Sigmoid colon (tissue), 7 donors: ENCODE measurements at places on chromosomes 11 and 22.

DNA sequence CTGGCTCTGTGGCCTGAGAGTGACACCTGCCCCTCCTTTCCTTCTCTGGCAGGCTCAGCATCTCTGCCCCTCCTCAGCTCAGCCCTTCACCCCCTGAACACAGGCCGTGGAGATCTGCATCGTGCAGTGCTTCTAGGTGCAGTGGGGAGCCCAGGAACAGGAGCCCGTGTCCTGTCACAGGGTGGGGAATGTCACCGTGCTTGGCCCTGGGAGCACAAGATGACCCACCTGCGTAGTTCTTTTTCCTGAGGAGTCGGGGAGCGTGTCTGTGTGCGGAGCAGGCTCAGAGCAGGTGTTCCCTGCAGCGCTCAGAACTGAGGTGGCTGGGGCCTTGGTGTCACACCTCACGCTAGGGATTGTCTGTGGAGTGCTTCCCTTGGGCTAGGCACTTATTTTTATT is 10.6 kb downstream of the TBC1D22A start:
- no peak for DNase-seq
- H3K36me3 ChIP-seq, result no peaks in the 10 kb centered on the region
- H3K27me3 ChIP-seq, result no peaks in the 10 kb centered on the region
- H3K4me1 ChIP-seq, result peaks cover 29% of the 10 kb centered on the region

DNA sequence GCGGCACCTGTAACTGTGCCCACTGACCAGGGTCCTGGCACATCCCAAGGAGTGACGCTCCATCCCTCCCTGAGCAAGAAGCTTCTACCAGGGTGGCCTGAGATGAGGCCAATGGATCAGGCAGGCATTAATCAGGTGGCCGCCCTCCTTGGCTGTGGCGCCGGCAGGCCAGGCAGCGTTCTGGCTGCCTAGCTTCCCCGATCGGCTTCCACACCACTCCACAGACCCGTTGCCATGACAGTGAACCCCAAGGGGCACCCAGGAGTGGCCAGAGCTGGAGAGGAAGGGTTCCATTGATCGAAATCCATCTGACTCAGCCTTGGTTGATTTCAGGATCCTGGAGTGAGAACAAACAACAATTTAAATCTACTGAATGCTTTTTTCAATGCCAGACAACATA is 20.5 kb downstream of the LRRC55 start:
- H3K27me3 ChIP-seq, result no peaks in the 10 kb centered on the region
- no peak overlapping the region for H3K27ac ChIP-seq
- H3K4me3 ChIP-seq, result no peak overlapping the region
- no peaks in the 10 kb centered on the region for H3K36me3 ChIP-seq
- DNase-seq, result no peak

DNA sequence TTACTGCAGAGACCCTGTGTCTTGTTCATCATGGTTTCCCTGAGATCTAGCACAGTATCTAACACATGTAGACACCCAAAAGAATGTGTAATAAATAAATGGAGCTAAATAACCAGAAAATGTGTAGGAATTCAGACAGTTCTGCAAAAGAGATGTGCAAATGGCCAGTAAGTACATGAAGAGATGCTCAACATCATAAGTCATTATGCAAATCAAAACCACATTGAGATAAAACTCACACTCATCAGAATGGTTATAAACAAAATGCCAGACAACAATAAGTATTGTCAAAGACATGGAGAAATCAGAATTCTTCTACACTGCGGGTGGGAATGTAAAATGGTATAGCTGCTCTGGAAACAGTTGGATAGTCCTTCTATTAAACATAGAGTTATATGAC is 88.5 kb downstream of the RBFOX2 start:
- no peak for DNase-seq
- H3K27me3 ChIP-seq, result no peaks in the 10 kb centered on the region
- no peaks in the 10 kb centered on the region for H3K36me3 ChIP-seq
- H3K4me1 ChIP-seq, result no peaks in the 10 kb centered on the region
- H3K4me3 ChIP-seq, result no peak overlapping the region

DNA sequence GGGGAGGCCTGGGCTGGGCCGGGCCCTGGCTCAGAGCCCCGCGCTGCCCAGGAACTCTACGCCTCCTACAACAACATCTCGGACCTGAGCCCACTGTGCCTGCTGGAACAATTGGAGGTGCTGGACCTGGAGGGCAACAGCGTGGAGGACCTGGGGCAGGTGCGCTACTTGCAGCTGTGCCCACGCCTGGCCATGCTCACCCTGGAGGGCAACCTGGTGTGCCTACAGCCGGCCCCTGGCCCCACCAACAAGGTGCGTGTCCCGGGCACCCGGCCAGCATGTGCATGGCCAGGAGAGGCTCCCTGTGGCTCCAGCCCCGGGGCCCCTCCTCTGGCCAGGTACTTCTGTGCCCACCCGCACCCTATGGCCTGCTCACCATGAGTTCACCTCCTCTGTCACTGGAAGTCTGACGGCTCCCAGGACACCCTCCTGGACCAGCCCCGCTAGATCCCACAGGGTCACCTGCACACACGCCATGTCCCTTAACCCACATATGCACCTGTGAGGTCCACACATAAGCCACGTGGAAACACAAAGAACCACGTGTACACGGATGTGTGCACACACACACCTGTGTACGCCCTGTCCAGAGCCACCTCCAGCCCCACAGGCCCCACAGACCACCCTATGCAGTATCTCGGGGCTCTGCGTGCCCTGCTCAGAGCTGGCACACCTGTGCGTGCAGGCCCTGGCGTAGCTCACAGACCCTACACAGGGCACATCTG is 10.4 kb downstream of the LMNTD2 start:
- no peak overlapping the region for H3K27ac ChIP-seq
- H3K4me3 ChIP-seq, result no peak overlapping the region
- no peaks in the 10 kb centered on the region for H3K36me3 ChIP-seq
- DNase-seq, result no peak
- H3K4me1 ChIP-seq, result no peaks in the 10 kb centered on the region

GRCh38 chr11:19162951-19163505 is 38.8 kb downstream of the CSRP3 start:
- H3K4me3 ChIP-seq, result no peak overlapping the region
- no peak for DNase-seq
- no peak overlapping the region for H3K27ac ChIP-seq
- peaks cover 3% of the 10 kb centered on the region for H3K4me1 ChIP-seq

DNA sequence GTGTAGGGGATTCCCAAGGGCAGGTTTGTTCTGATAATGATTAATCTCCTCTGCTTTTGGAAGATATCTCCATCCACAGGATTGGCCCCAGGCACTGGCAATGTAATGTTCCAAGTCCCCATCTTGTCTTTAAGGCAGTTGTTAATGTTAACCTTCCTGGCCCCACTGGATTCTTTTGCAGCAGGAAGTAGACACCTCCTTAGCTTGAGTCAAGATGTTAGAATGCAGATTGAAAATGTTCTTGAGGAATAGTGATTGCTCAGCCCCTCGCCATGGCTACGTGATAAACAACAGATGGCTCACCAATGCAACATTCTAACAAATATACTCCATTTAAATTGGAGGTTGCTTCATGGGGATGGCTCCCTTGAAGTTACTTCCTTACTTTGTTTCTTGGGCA is 7.3 kb downstream of the HEPHL1 start:
- no peaks in the 10 kb centered on the region for H3K4me1 ChIP-seq
- no peaks in the 10 kb centered on the region for H3K27me3 ChIP-seq
- no peak overlapping the region for H3K27ac ChIP-seq
- DNase-seq, result no peak
- H3K4me3 ChIP-seq, result no peak overlapping the region

DNA sequence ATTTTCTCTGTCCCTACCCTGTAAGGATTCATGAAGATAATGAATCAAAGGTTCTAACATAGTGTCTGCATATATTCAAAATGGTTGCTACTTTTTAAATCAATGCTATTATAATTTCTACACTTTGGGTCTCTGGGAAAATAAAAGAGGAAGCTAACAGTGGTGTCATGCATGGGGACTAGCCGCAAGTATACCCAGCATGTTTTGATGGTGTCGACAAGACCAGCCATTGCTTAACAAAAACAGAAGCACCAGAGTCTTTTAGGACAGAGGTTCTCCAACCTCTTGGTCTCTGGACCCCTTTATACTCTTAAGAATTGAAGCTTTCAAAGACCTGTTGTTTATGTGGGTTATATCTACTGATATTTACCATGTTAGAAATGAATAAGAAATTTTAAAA is 37.8 kb downstream of the RNF141 start:
- H3K36me3 ChIP-seq, result peaks cover 10% of the 10 kb centered on the region
- H3K4me3 ChIP-seq, result no peak overlapping the region
- H3K4me1 ChIP-seq, result no peaks in the 10 kb centered on the region
- H3K27me3 ChIP-seq, result no peaks in the 10 kb centered on the region
- H3K27ac ChIP-seq, result no peak overlapping the region
- peak; percentile 22 for DNase-seq

- peaks cover 6% of the 10 kb centered on the region for H3K36me3 ChIP-seq
- H3K4me1 ChIP-seq, result no peaks in the 10 kb centered on the region
- no peak for DNase-seq
- H3K4me3 ChIP-seq, result no peak overlapping the region
- H3K27me3 ChIP-seq, result no peaks in the 10 kb centered on the region
- H3K27ac ChIP-seq, result no peak overlapping the region
Measured at GRCh38 chr11:17141156-17141555, 63.7 kb upstream of the RPS13 start.

GRCh38 chr22:30821863-30822215 is 127.2 kb downstream of the OSBP2 start:
- H3K4me3 ChIP-seq, result peak overlapping the region; percentile 42
- peaks cover 12% of the 10 kb centered on the region for H3K4me1 ChIP-seq
- H3K27ac ChIP-seq, result no peak overlapping the region
- no peaks in the 10 kb centered on the region for H3K36me3 ChIP-seq

DNA sequence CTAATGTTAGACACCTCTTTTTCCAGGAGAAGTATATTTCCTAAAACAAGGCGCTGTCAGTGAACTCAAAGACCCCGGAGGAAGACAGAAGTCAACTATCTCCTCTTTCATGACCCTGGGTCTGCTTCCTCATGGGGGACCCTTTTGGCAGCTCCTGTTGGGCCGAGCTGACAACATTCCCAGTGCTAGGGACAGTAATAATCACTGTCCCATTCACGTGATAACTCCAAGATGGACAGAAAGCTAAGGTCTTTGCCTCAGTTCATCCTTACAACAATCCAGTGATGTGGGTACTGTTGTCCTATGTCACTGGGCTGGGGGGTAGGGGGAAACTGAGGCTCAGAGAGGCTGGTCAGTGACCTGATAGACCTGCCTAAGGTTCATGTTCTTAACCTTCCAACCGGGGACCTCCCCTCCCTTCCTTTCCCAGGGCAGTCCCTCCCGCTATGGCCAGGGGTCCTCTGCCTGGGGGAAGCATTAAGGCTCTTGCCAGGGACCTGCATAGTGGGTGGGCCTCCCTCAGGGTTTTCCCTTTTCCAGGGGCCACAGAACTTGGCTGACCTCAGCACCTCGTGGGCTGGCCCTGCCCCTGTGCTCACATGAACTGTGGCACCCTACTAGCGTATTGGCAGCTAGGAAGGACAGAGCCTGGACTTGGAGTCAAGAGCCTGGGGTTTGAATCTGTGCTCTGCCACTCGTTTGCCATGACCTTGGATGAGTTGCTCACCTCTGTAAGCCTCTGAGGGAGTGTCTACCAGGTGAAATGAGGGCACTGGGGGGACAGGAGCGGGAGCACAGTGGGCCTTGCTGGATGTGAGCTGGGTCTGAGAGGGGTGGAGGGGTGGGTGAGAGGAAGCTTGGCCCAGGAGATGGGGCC is 53.6 kb downstream of the LRRC32 start:
- peaks cover 15% of the 10 kb centered on the region for H3K4me1 ChIP-seq
- H3K27ac ChIP-seq, result no peak overlapping the region
- no peak overlapping the region for H3K4me3 ChIP-seq
- no peaks in the 10 kb centered on the region for H3K36me3 ChIP-seq

DNA sequence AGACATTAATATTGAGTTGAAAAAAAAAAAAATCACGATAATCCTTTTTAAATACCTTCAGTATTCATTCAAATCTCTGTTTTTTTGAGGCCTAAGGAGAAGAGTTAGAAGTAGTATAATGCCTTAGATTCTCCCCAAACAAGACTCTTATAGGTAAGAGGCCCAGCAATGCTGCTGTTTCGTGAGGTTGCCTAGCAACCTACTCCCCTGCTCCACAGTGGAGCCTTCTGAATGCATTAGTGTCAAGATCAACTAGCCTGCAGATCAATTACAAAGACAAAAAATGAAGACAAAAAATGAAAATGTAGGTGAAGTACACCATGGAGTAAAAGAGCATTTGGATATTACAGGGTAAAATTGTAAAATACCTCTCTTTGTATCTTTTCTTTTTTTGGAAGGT is 229.8 kb upstream of the LUZP2 start:
- no peaks in the 10 kb centered on the region for H3K36me3 ChIP-seq
- no peaks in the 10 kb centered on the region for H3K27me3 ChIP-seq
- no peak overlapping the region for H3K27ac ChIP-seq
- H3K4me3 ChIP-seq, result no peak overlapping the region
- no peaks in the 10 kb centered on the region for H3K4me1 ChIP-seq

DNA sequence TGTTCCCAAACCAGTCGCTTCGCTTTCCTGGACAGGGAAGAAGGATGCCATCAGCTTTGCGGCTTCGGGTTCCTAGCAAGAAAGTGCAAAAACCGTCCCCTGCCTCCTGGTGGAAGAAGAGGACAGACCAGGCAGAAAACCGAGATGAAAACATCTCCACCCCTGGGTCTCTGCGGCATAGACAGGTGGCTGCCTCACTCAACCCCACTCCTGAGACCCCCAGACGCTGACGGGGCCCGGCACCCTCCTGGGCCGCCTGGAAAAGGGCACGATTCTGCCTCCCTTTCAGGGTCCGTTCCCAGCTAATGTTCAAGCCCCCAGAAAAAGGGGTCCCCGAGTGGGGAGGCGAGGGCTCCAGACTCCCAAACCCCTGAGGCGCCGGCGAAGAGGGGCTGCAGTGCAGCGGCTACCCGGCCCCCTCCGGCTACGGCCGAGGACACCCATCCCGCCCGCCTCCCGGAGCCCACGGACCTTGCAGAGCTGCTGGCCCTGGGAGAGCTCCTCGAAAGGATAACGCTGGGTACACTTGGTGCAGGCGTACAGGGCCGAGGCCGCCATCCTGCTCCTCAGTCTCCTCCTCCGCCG is 569 bp downstream of the FAM76B start:
- H3K36me3 ChIP-seq, result peaks cover 9% of the 10 kb centered on the region
- no peak for DNase-seq
- peak overlapping the region; percentile 99 for H3K27ac ChIP-seq
- H3K4me3 ChIP-seq, result peak overlapping the region; percentile 87
- H3K27me3 ChIP-seq, result no peaks in the 10 kb centered on the region

- DNase-seq, result no peak
- no peaks in the 10 kb centered on the region for H3K36me3 ChIP-seq
- no peak overlapping the region for H3K27ac ChIP-seq
- no peaks in the 10 kb centered on the region for H3K27me3 ChIP-seq
- H3K4me1 ChIP-seq, result no peaks in the 10 kb centered on the region
- H3K4me3 ChIP-seq, result no peak overlapping the region
Measured at GRCh38 chr11:114847306-114847975, 169.1 kb downstream of the NXPE2 start.

DNA sequence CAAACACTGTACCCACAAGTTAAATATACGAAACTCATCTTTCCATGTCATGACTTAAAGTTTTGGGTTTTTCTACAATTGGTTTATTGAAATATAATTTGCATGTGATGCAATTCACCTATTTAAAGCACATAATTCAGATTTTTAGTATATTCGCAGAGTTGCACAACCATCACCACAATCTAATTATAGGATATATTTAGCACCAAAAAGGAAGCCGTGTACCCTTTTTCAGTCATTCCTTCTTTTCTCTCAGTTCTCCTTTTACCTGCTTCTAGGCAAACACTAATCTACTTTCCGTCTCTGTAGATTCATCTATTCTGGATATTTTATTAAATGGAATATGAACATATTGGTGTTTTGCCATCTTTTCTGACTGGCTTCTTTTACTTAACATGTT is 1458.1 kb upstream of the TENM4 start:
- H3K27ac ChIP-seq, result no peak overlapping the region
- no peak overlapping the region for H3K4me3 ChIP-seq
- H3K27me3 ChIP-seq, result no peaks in the 10 kb centered on the region

- no peaks in the 10 kb centered on the region for H3K27me3 ChIP-seq
- H3K4me1 ChIP-seq, result no peaks in the 10 kb centered on the region
- no peaks in the 10 kb centered on the region for H3K36me3 ChIP-seq
- no peak for DNase-seq
- no peak overlapping the region for H3K27ac ChIP-seq
Measured at GRCh38 chr11:117970400-117971024, 15.7 kb upstream of the IL10RA start.
